ENCODE measurements at places on chromosomes 16 and 17.

- DNase-seq, result no peak
Measured at GRCh38 chr17:39765766-39766165, 28.0 kb downstream of the GRB7 start.

DNA sequence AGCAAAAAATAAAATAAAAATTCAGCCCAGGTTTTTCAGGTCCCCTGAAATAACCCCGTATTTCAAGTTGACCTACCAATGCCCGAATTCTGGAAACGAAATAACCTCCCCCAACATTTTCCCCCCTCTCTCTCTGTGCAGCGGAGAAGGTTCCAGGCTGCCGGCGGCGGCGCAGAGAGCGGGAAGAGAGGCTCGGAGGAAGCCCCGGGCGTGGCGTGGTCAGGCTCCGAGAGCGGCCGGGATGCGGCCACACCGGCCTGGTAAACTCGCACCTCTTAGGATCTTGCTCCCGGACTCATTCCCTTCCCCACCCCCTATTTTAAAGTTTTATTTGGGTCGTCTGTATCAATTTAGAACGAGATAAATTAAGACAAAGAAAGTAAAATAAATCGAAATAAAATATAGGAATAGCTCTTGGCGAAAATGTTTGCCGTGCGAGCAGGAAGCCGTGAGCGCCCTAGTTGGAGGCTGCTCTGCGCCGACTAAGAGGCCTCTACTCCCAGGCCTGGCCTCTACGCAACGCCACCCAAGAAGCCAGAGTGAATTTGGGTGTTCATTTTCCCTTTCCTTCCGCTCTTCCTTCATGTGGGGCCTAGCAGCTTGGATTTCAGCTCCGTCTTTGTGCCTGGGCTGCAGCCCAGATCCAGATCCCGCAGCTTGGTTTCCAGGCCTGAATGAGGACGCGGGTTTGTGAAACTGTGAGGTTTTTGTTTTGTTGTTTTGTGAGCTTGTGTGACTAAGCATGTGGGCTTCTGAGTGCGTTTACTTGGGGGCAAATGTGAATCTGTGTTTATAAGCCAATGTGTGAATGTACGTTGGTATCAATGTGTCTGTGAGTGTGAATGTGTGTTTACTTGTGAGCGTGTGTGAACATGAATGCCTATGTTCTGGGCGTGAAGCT is 1.5 kb upstream of the HOXB6 start:
- no peak for DNase-seq

DNA sequence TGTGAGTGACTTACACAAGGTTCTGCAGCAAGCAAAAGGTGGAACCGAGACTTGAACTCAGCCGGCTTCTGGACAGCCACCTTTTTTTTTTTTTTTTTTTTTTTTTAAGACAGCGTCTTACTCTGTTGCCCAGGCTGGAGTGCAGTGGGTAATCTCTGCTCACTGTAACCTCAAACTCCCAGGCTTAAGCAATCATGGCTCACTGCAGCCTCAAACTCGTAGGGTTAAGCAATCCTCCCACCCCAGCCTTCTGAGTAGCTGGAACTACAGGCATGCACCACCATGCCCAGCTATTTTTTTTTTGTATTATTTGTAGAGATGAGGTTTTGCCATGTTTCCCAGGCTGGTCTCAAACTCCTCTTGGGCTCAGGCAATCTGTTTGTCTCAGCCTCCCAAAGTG is 55.2 kb upstream of the GOT2 start:
- no peak for DNase-seq

GRCh38 chr16:70493802-70494201 is 29.6 kb downstream of the COG4 start:
- DNase-seq, result no peak

DNA sequence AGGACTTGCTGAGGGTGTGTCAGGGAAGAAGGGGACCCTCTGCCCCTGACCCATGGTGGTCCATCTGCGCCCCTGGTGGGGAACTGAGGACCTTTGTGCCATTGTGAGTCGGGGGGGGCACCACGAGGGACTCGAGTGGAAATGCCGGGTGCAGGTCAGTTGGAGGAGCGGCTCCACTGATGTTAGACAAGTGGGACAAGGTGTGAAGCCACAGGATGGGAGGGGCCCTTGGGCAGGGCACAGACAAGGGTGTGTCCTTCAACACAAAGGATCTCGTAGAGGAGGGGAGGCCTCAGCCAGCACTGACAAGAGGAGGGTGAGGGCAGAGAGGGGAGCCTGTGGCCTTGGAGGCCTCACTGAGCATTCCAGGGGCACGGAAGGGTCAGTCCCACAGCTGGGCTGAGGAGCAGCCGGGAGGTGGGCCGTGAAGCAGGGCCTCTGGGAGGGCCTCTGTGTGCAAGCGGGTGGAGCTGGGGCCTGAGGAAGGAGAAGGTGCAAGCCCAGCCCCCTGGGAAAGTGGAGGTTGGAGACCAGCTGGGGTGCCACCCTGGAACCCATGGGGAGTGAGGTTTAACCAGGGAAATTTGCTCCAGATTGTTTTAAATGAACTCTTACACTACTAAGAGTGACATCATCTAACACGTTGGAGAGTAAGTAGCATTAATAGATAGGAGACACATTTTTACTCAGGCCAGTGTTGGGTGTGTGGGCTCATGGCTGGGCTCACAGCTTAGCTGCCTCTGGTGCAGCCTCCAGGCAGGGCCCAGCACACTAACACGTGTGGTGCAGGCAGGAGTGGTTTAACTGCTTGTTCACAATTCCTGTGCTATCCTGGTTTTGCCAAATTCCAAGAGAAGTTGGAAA is 27.9 kb downstream of the NARF start:
- DNase-seq, result no peak

DNA sequence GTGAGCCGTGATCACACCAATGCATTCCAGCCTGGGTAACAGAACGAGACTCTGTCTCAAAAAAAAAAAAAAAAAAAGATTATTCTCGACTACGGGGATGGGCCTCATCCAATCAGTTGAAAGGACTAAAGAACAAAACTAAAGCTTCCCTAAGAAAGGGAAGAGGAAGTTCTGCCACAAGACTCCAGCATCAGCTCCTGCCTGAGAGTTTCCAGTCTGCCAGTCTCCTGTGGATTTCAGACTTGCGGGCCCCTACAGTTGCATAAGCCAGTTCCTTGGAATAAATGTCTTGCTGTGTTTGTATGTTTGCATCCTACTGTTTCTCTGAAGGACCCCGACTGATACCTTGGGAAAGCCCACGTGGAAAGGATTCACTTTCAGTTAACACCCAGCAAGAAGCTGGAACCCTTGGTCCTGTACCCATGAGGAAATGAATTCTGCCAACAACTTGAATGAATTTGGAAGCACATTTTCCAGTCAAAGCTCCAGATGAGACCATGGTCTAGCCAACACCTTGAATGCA is 26.3 kb upstream of the FZD2 start:
- DNase-seq, result no peak

DNA sequence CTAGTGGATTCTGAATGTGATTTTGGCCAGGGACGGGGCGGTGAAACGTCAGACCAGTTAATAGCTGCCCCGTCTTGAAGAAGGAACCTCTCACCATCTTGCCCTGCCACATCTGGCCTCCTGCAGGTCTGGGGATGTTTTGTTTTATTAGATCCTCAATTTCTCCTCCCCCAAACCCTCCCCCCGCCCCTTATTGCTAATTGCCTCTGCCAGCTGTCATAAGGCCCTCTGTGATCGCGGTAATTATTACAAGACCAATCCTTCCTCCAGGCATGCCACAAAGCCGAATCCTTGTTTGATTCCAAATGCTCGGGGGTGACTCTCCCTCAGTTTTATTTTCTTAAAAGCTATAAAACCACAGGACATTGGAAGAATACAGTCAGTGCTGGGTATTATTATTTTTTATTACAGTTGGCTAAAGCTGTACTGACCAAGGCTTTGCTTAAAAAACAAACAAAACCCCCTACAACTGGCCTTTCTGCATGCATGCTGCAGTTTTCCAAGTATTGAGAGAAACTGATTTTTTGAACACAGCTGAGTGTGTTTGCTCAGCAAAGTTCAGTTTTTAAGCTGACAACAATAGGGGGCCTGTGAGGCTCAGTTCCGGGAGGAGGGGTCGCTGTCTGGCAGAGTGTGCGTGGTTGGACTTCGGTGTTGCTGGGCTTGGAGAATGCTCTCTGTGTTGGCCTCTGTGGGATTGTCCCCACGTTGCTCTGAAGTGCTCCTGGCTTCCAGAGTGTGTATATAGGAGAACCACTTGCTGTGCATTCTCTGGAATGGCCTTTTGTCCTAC is 1.7 kb downstream of the KSR1 start:
- no peak for DNase-seq

DNA sequence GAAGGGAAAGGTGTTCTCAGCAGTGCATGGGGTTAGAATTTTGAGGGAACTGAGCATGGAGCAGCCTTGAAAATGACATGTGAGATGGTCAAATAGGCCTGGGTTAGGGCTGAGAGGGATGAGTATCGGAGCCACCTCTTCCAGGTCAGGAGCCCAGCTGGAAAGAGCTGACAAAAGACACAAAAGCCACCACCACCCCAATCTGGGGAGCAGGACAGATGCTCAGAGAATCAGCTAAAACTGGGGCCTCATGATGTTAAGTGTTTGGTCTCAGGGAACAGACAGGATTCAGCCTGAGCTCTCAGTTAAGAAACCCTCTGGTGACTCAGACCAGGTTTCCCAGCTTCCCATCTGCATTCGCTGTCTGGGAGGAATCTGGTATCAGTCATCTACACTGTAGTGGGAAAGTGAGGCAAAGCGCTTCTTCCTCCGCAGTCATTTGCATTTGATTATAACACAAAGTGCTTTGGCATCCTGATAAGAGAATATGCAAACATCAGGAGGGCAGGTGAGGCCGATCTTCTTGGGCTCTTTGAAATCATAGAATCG is 2.6 kb downstream of the WNT9B start:
- DNase-seq, result no peak

- no peak for DNase-seq
Measured at GRCh38 chr17:2054262-2054511, 716 bp upstream of the HIC1 start.

All from left renal cortex interstitium (tissue), 4 donors.